Naive thymus-derived CD8-positive, alpha-beta T cell (primary cell): ENCODE measurements at places on chromosomes 7 and 10. TPM values are rescaled to one million over a fixed set of nuclear protein-coding genes. Genes with fewer than 3 reads are reported as not detected.

Gene PTPN12
- 2.4 TPM for polyA plus RNA-seq

Gene CLCN1
- polyA plus RNA-seq = not detected

GRCh38 chr10:9602998-9603397, 1414.7 kb upstream of the CELF2 start:
- DNase-seq = no peak
- H3K4me1 ChIP-seq = no peaks in the 10 kb centered on the region
- no peaks in the 10 kb centered on the region for H3K36me3 ChIP-seq
- no peak overlapping the region for H3K4me3 ChIP-seq

GRCh38 chr10:111732166-111732785, 451.3 kb downstream of the GPAM start:
- H3K4me1 ChIP-seq = no peaks in the 10 kb centered on the region

DNA sequence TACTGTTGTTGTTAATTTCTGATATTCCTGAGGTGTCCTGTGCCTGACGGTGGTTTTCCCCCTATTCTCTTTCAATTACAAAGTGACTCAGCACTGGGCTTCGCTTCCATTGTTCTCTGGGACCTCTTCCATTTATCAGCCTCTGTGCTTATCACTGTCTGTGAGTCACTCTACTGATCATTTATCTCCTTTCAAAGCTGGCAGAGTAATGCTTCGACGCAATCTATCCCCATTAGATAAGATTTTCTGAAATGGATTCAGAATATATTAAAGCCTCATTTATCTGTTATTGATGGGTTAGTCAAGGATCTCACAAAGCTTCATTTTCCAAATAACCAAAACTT, 679.2 kb downstream of the SDK1 start:
- no peak overlapping the region for H3K27ac ChIP-seq
- no peaks in the 10 kb centered on the region for H3K4me1 ChIP-seq
- DNase-seq = no peak
- no peaks in the 10 kb centered on the region for H3K36me3 ChIP-seq
- no peaks in the 10 kb centered on the region for H3K27me3 ChIP-seq

Gene CLDN15
- 3.2 TPM for polyA plus RNA-seq

GRCh38 chr7:5426226-5426475, 2.5 kb upstream of the TNRC18 start:
- peak overlapping the region; percentile 63 for H3K4me3 ChIP-seq
- H3K27ac ChIP-seq = no peak overlapping the region
- no peak for DNase-seq

- peaks cover 19% of the 10 kb centered on the region for H3K4me1 ChIP-seq
- peak overlapping the region; percentile 23 for H3K27ac ChIP-seq
- no peaks in the 10 kb centered on the region for H3K36me3 ChIP-seq
- no peak overlapping the region for H3K4me3 ChIP-seq
- no peaks in the 10 kb centered on the region for H3K27me3 ChIP-seq
These were observed 35.1 kb upstream of the ZNRF2 start for GRCh38 chr7:30249316-30249715.

DNA sequence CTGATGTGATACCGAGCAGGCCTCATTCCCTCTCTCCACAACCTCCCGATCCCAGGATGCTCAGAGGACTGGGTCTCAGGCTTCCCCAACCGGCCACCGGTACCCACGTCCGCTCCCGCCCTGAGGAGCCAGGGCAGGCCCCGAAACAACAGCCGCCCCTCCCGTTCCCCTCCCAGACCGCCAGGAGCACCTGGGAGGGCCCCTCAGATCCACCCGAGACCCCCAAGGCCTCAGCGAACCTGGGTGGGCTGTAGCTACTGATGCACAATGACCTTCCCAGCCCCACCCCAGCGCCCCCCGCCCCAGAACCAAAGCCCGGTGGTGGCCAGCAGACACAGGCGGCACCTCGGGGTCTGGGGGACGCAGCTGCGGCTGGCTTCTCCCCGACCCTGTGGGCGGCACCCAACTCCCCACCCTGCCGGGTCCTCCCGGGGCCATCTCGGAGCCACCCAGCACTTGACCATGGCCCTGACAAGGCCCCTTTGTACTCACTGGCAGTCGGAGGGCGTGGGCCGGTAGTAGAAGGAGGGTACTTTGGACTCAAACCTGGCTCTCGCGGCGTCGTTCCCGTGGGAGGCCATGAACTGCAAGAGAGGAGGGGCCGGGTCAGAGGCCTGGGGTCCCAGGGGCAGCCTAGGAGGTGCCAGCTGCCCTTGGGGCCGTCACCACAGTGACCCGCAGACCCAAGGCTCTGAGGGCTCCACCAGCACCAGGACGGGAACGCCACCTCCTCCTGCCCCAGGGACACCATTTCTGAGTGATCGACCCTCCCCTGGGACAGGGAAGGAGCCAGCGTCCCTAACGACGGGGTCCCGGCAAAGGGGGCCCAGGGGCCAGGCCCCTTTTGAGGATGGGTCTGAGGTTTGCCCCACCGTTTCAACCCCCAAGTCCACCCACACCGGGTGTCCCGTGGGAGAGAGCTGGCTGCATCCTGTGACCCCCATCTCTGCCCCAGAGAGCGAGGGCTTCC, 28.1 kb downstream of the ADAP1 start:
- no peaks in the 10 kb centered on the region for H3K36me3 ChIP-seq
- H3K27me3 ChIP-seq = no peaks in the 10 kb centered on the region
- H3K27ac ChIP-seq = peak overlapping the region; percentile 89
- peaks cover 10% of the 10 kb centered on the region for H3K4me1 ChIP-seq
- DNase-seq = no peak

DNA sequence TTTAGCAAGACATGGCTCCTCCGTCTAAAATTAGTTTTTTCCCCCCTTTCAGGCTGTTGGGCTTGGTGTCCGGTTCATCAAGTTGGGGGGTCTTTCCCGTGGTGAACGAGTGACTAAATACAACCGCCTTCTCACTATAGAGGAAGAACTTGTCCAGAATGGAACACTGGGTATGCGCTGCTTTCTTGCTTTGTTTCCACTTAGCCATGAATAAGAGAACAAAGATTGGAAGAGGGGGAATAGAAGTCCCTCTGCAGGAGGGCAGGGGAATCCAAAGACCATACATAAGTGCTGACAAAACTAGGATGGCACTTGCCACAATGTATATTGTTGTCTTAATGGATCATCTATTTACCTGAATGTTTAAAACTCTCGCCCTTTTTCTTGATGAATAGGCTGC, 30.5 kb downstream of the ENO4 start:
- peaks cover 14% of the 10 kb centered on the region for H3K27me3 ChIP-seq
- H3K4me3 ChIP-seq = no peak overlapping the region
- no peak for DNase-seq
- H3K36me3 ChIP-seq = no peaks in the 10 kb centered on the region
- H3K27ac ChIP-seq = no peak overlapping the region
- no peaks in the 10 kb centered on the region for H3K4me1 ChIP-seq

Gene SRRM3
- polyA plus RNA-seq = not detected

DNA sequence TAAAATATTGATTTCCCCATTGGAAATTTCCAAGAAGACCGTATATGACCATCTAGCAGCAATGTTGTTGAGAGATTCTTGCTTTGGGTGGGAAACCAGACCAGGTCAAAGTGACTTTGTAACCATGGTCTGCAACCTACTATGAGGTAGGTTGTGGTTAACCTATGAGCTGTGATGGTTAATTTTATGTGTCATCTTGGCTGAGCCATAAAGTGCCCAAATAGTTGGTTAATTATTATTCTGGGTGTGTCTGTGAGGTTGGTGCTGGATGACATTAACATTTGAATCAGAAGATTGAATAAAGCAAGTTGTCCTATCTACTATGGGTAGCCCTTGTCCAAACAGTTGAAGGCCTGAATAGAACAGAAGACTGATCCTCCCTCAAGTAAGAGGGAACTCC, 18.3 kb upstream of the RALA start:
- no peak for DNase-seq
- H3K27ac ChIP-seq = no peak overlapping the region
- peaks cover 13% of the 10 kb centered on the region for H3K27me3 ChIP-seq
- peaks cover 48% of the 10 kb centered on the region for H3K4me1 ChIP-seq
- no peak overlapping the region for H3K4me3 ChIP-seq

GRCh38 chr7:82235713-82236112, 207.9 kb downstream of the CACNA2D1 start:
- H3K27me3 ChIP-seq = no peaks in the 10 kb centered on the region
- H3K36me3 ChIP-seq = no peaks in the 10 kb centered on the region
- H3K4me1 ChIP-seq = no peaks in the 10 kb centered on the region
- no peak for DNase-seq

DNA sequence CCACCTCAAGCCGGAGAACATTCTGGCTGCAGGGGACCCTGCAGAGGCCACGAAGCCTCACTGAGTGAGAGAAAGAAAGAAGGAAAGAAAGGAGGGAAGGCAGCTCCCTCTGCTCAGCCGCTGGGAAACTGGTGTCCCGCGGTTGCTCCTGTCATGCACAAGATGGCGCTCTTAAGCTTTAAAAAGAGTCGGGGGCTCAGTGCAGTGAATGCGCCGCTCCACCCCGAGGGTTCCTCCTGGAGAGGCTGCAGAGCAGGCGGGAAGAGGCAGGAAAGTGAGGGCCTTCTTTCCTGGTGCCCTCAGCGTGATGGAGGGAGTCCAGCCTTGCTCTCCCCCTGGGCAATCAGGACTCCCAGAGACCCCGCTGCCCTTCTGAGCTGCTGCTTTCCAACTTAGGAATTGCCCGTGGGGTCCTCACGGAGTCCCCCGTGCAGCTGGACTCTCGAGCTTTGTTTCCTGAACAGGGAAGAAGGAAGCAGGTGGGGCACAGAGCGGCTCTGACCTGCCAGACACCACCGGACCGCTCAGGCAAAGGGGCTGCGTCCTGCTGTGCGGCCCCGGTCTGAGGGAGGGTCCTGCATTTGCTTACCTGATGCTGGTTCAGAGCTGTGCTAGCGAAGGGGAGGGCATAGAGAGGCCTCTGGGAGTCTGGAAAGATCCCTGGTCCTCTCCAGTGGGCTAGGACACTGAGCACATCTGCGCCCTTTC, 141.9 kb upstream of the MKI67 start:
- DNase-seq = no peak
- H3K27ac ChIP-seq = no peak overlapping the region
- peaks cover 48% of the 10 kb centered on the region for H3K27me3 ChIP-seq
- H3K36me3 ChIP-seq = no peaks in the 10 kb centered on the region

- no peaks in the 10 kb centered on the region for H3K4me1 ChIP-seq
- peaks cover 15% of the 10 kb centered on the region for H3K27me3 ChIP-seq
- H3K36me3 ChIP-seq = no peaks in the 10 kb centered on the region
- H3K4me3 ChIP-seq = no peak overlapping the region
- DNase-seq = no peak
- no peak overlapping the region for H3K27ac ChIP-seq
These were observed 88.1 kb upstream of the CTBP2 start for GRCh38 chr10:125248489-125248888.

Gene SCART1
- 0.04 TPM for polyA plus RNA-seq

Gene SPDYE2B
- polyA plus RNA-seq = 0.22 TPM

Gene SLC39A12
- polyA plus RNA-seq = not detected

Gene FAM25C
- not detected for polyA plus RNA-seq

DNA sequence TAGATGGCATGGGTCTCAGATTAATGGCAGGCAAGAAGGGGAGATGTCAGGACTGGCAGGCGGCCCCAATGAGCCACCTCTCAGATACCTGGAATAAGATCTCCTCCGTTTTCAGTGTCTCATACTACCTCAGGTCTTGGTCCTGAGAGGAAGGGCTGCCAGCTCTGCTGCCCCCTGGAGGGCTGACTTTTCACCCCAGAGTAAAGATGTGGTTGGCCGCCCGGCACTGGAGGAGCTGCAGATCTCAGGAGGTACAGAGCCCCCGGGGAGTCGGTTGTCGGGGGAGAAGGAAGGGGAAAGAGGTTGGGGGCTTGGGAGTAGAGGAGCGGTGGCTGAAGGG, 642 bp upstream of the COL13A1 start:
- no peak for DNase-seq
- H3K4me3 ChIP-seq = peak overlapping the region; percentile 60
- no peak overlapping the region for H3K27ac ChIP-seq
- no peaks in the 10 kb centered on the region for H3K36me3 ChIP-seq

GRCh38 chr10:89419548-89419947, 5.2 kb downstream of the IFIT5 start:
- peaks cover 12% of the 10 kb centered on the region for H3K36me3 ChIP-seq
- no peak for DNase-seq
- H3K27ac ChIP-seq = peak overlapping the region; percentile 100

GRCh38 chr10:75197906-75198305, 12.7 kb upstream of the VDAC2 start:
- no peak overlapping the region for H3K27ac ChIP-seq
- H3K4me3 ChIP-seq = no peak overlapping the region
- DNase-seq = no peak
- H3K36me3 ChIP-seq = no peaks in the 10 kb centered on the region
- peaks cover 3% of the 10 kb centered on the region for H3K4me1 ChIP-seq

DNA sequence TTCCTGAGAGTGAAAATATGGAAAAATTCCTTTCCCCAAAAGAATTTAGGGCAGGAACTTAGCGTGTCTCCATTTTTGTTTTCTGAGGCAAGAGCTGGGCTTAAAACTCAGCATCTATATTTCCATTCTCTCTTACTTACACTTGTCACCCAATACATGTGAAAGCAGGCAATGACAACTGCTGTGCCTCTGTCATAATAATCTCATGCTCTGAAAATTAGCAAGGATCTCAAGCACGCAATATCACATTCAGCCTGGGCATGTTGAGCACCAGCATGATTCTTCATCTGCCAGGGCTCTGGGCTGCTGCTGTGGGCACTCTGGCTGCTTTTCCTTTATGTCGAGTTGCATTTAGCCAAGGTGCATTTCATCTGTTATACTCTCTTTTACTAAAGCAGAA, 255.5 kb downstream of the SNX10 start:
- no peaks in the 10 kb centered on the region for H3K4me1 ChIP-seq
- H3K27ac ChIP-seq = no peak overlapping the region
- no peaks in the 10 kb centered on the region for H3K36me3 ChIP-seq
- no peak for DNase-seq
- peaks cover 61% of the 10 kb centered on the region for H3K27me3 ChIP-seq

DNA sequence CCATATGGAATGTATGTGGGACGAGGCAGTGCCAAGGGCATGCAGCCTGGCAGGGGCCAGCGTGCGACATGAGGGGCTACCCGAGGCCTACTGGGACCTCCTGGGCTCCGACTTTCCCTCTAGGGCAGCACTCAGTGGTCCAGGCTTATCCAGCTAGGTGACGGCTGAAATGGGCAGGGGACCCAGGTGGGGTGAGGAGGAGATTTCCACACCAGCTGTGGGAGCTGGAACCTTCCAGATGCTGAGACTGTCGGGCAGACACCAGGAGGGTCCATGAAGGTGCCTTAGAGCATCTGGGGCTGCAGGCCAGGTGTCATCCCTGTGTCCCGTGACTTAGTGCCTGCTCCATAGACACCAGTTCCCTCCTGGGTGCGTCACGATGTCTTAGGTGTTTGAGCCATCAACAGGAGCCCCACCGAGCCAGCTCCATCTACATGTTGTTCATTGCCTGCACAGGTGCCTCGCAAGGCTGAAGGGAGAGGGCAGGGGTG, 13.4 kb downstream of the ZNF316 start:
- no peaks in the 10 kb centered on the region for H3K27me3 ChIP-seq
- peaks cover 6% of the 10 kb centered on the region for H3K4me1 ChIP-seq
- H3K4me3 ChIP-seq = no peak overlapping the region
- peaks cover 61% of the 10 kb centered on the region for H3K36me3 ChIP-seq

GRCh38 chr10:86105640-86106039, 261.0 kb downstream of the GRID1 start:
- H3K27ac ChIP-seq = no peak overlapping the region
- H3K4me3 ChIP-seq = no peak overlapping the region
- no peaks in the 10 kb centered on the region for H3K36me3 ChIP-seq
- DNase-seq = no peak
- no peaks in the 10 kb centered on the region for H3K27me3 ChIP-seq

- H3K4me1 ChIP-seq = no peaks in the 10 kb centered on the region
- H3K36me3 ChIP-seq = no peaks in the 10 kb centered on the region
- DNase-seq = no peak
These were observed 13.9 kb downstream of the PCLO start for GRCh38 chr7:83148776-83149175.

- peak overlapping the region; percentile 59 for H3K27ac ChIP-seq
- no peaks in the 10 kb centered on the region for H3K36me3 ChIP-seq
- H3K27me3 ChIP-seq = peaks cover 5% of the 10 kb centered on the region
- no peak for DNase-seq
These were observed 3.4 kb downstream of the OGDH start for GRCh38 chr7:44609829-44610228.
